Fibroblast of pulmonary artery (primary cell): ENCODE measurements at places on chromosomes 12 and 14.

DNA sequence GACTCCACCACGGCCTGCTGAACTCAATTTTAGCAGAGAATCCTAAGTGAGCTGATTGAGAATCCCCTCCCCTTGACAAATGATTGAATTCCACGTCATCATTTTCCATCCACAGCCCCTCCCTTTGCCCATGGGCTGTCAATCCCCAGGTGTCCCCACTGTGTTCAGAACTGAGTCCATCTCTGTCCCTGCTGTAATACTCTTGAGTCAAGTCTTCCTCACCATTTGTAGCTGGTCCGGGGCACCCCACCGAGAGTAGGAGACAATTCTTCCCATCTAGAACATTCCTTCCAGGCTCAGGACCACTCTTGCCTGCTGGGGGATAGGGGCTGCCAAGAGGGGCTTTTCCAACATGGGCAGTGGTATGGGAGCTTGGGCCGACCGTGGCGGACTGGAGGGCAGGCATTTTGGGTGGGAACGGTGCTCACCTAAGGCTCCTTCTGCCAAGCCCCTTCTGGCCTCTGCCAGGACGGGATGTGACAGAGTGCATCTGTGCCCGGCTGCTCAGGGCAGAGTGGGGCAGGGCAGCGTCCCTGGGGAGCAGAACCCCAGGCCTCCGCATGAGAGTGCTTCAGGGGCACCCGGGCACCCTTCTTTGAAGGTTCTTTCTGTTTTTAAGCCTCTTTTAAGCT is 218.1 kb upstream of the RTL1 start:
- no peak for DNase-seq

- DNase-seq = no peak
These were observed 28.9 kb downstream of the COX16 start for GRCh38 chr14:70330596-70330995.

- DNase-seq = peak; percentile 69
These were observed 44.2 kb upstream of the MMP17 start for GRCh38 chr12:131783915-131784541.

GRCh38 chr12:96326628-96327227 is 73.5 kb downstream of the CDK17 start:
- no peak for DNase-seq

- DNase-seq = no peak
These were observed 136.5 kb upstream of the FOXG1 start for GRCh38 chr14:28630100-28630499.

DNA sequence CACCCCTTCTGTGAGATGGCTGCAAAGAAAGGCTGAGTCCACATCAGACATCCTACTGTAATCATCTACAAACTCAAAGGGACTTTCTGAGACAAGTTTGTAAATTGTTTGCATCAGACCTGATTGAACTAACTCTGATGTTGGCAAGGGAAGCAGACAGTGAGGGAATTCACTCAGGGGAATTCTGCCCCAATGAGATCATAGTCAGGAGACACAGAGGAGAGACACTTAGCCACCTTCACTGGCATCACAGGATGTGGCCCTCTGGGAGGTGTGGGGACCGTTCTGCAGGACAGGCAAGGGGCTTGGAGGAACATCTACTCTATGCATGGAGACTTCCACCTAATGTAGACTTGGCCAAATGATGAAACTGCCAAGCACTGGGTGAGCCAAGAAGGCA is 70.7 kb upstream of the DDX11 start:
- no peak for DNase-seq

- DNase-seq = no peak
These were observed 39.0 kb downstream of the LGMN start for GRCh38 chr14:92709340-92710000.

DNA sequence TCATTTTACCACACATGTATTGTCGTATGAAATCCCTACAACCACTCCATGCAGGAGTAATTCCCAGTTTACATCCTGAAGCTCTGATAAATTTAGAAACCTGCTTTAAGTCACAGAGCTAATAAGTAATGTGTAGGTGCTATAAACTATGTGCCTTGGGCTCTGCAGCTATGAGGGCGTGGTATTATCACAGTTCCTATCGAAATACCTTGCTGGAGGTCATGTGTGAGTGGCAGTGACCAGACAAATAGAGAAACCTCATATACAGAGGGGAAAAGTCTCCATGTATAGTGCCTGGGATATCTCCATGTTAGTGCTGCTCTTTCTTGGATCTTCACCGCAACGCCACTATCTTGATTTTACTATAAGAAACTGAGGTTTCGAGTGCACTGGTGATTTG is 883 bp upstream of the TBC1D15 start:
- no peak for DNase-seq

DNA sequence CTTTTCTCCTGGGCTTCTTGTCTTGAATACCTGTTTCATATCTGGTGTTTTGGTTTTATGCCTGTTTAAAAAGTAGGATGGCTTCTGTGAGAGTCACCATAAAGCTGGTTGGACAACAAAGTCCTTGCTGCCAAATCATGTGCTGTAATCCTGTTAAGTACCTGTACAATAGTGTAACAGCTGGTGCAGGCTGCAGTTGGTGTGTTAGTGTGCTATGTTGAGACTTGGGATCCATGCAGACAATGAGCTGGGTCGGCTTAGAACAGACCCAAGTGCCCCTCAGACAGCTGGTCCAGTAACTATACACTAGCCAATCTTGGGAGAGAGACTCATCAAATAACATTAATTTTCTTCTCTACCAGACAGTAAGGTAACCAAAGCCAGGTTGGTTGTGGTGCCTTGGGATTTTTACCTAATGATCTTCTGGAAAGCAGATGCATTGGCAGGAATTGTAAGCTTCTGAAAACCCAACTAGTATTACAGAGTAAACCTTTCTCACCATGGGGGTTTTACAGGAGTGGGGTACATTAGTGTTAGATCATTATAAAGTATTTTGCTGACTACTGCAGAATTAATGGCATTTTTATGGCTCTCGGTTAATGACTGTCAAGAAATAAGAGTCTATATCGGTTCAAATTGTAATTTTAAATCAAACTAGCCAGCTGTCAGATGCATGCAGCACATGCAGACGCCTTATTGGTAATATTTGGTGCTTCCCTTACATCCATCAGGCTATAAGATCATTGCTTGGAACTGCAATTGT is 231.2 kb downstream of the PDZRN4 start:
- DNase-seq = no peak

- no peak for DNase-seq
These were observed 44.2 kb downstream of the ATP2B1 start for GRCh38 chr12:89664441-89664840.

DNA sequence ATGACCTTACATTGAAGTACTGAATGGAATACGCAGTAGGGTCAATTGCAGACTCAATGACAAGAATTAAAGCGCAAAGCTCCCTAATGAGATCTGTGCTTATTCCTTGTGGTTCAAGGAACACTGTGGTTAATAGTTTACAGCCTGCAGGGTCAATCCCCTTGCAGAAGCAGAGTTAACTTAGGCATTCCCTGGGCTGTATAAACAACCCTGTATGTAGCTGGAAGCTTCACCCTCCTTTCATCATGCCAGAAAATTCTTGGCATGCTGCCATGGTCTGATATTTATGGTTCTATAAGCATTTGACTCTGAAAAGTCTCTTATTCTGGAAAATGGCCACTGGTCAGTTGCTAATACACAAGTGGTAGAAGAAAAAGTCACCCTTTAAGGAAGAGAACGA is 227.7 kb downstream of the NOVA1 start:
- peak; percentile 66 for DNase-seq
